ENCODE measurements at places on chromosomes 6 and 20.

- no peak for ATAC-seq
Measured at GRCh38 chr6:1962201-1962600, 283.2 kb downstream of the GMDS start.

- ATAC-seq: peak; percentile 57
Measured at GRCh38 chr6:106556368-106556960, 72.8 kb downstream of the RTN4IP1 start.

DNA sequence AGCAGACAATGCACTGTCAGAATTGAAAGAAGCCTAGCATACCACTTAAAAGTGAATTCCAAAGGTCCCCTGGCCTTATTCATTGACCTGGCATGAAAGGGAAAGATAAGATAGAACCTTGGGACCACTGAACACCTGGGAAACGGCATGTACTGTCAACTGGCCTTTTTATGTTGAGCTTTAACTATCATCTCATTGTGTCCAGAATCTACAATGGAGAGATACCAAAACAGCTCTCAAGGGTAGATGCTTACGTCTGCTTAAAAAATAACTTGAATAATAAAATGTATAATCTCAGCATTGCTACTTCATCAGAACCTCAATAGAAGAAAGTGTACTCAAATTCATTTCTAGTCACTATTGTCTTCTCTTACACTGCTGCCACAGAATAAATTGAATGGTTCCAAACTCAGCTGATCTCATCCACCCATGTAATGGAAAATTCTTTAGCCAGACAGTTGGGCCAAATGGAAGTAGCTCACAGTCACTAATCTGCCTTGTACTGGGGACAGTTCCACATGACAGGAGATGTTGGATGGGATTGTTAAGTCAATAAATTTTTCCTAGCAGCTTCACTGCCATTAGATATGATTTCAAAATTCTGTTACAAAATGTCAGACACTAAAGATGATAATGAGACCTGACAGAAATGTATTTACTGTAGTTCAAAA lies 93.8 kb downstream of the MLIP start:
- ATAC-seq: no peak

DNA sequence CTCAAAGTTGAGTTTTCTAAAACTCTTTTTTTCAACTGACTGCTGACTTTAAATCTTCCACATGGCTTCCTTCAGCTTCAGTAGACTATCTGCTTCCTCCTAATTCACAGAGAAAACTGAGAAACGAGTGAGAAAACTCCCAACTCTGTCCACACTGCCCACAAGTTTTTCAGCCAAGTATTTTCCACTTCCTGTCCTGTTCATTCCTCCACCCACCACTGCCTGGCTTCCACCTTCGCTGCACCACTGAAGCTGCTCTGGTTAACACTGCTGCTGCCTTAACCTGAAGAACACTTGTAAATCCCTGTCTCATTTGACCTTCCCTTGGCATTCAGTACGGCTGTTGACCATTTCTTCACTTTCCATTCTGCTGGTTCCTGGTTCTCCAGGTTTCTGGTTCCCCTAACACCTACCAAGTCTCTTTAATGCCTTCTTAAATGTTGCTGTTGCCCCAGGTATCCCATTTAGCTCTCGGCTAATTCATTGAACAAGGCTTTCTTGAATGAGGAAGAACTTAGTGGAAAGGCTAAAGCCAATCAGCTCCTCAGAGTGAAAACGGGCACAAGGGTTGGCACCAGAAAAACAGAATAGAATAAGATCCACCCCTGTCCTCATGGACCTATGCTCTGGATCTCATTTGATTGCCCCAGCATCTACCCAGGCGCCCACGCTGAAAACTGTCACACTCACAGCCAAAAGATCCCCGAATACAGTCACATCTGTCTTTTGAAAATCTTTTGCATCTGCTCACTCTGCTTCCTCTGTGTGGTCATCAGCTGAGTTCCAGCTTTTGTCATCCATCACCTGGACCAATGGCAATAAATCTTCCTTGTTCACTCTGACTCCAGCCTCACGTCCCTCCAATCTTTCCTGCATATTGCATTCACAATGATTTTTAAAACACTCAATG lies 104.4 kb upstream of the TAB2 start:
- ATAC-seq: no peak

- no peak for ATAC-seq
Measured at GRCh38 chr6:156877126-156877863, 100.1 kb downstream of the ARID1B start.

- ATAC-seq: no peak
Measured at GRCh38 chr6:6908121-6908520, 199.6 kb upstream of the RREB1 start.

GRCh38 chr6:55499591-55499990 lies 79.4 kb downstream of the HMGCLL1 start:
- no peak for ATAC-seq

GRCh38 chr6:127120023-127120786 lies 1.7 kb downstream of the RSPO3 start:
- ATAC-seq: peak; percentile 9

DNA sequence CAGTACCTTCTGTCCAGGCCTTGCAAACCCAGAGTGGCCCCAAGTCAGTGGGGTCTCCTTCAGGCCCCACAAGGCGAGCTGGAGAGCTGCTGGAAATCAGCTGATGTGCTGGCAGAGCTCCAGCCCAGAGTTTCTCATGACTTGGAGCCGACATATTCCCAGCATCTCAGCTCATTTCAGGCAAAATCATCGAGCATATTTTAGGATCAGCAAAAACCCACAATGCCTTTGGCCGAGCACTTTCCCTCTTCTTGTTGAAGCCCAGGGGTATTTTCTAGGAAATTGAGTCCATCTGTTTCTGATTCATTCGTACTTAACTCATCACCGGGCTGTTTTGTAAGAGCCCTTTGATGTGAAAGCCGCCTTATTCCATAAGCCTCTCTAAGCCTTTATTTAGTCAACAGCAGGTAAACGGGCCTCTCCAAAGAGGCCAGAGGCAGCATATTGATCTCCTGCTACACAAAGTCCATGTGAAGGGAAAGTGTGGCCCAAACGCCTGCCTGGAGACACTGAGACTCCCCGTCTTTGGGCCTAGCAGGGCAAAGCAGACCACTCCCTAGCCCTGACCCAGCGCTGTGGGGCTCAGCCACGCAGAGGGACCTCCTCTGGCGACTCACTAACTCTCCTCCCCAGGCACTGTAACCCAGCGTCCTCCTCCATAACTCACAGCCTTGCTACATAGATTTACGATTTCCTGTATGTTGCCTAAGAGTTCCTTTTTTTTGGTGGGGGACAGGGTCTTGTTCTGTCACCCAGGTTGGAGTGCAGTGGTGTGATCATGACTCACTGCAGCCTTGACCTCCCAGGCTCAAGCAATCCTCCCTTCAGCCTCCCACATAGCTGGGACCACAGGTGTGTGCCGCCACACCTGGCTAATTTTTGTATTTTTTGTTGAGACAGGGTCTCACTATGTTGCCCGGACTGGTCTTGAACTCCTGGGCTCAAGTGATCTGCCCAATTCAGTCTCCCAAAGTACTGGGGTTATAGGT lies 12.1 kb upstream of the C20orf203 start:
- peak; percentile 50 for ATAC-seq

Measured in SK-N-SH treated with all-trans-retinoic acid at 6 μM for 48 hours (cell line).